ENCODE measurements at places on chromosomes 11 and 22. TPM values are rescaled to one million over a fixed set of nuclear protein-coding genes. Genes with fewer than 3 reads are reported as not detected.

KCNJ1 gene
- not detected for polyA plus RNA-seq

MYEOV gene
- polyA plus RNA-seq: 0.21 TPM

DERL3 gene
- polyA plus RNA-seq: 0.45 TPM

DNA sequence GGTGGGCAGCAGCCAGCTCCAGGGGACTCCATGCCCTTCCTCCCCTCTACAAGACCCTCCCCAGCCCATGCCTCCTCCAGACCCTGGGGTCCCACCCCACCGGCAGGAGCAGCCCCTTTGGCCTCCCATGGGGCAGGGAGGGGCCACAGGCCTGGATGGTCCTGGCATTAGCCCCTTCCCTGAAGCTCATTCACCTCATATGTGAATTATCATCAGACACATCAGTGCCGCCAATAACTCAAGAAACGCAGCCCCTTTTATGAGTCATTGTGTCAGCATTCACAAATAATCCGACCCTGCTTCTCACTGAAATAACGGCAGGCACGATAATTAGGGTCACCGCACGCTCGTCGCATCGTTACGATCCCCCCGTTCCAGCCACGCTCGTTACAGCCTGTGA lies 124.2 kb downstream of the BRD1 start:
- H3K27ac ChIP-seq: no peak overlapping the region
- H3K27me3 ChIP-seq: no peaks in the 10 kb centered on the region
- no peaks in the 10 kb centered on the region for H3K36me3 ChIP-seq
- H3K4me1 ChIP-seq: no peaks in the 10 kb centered on the region

Data from ovary (tissue), 10 donors.